Right atrium auricular region (tissue), 2 donors: ENCODE measurements at places on chromosomes 13 and 19. TPM values are rescaled to one million over a fixed set of nuclear protein-coding genes. Genes with fewer than 3 reads are reported as not detected.

GRCh38 chr13:20129076-20129475 is 31.8 kb downstream of the GJA3 start:
- DNase-seq, result no peak

DNA sequence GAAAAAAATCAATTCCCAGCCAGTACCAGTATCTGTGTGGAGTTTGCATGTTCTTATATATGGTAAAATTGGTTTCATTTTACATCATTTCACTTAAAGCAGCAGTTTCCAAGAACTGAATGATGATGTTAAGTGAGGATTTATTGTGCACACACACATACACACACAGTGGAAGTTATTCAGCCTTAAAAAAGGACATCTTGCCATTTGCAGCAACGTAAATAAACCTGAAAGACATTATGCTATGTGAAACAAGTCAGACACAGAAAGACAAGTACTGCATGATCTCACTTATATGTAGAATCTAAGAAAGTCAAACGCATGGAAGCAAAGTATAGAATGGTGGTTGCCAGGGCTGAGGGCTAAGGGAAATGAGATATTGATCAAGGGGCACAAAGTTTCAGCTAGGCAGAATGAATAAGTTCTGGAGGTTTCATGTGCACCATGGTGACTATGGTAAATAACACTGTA is 5.3 kb downstream of the SIGLECL1 start:
- no peak for DNase-seq

DNA sequence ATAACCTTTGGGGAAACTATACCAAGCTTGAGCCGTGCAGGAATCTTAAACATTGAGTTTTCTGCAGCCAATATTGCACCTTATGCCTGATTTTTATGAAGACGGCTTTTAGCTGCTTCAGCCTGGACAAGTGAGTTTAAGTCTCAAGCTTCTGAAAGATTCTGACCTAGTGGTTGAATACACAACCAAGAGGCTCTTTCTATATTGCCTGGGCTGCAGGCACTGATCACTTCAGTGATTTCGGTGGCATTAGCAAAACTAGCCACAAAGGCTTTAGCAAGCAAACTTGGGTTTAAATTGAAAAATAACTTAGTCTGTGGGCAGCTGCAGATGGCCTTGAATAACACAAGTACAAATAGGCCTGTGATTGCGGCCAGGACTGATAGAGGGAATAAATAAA is 29.3 kb upstream of the RFXAP start:
- DNase-seq, result no peak

GRCh38 chr19:17562097-17562496 is 6.6 kb downstream of the COLGALT1 start:
- DNase-seq, result no peak

DNA sequence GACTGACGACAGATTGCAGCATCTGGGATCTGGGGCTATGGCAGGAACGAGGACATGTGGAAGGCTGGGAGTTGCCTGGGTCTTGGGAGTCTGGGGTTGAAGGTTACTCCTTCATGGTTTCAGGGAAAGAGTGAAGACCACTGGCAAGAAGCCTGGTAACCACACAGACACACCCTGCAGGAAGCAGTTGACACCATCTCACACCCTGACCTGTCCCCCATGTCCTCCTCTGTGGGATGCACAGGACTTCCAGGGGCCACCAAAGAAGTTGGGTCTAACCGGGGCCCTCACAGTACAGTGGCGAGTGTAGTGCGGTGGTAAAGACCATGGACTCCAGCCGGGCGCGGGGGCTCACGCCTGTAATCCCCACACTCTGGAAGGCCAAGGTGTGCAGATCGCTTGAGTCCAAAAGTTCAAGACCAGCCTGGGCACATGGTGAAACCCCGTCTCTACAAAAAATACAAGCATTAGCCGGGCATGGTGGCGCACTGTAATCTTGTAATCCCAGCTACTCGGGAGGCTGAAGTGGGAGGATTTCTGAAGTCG is 10.6 kb upstream of the FFAR2 start:
- no peak for DNase-seq

- no peak for DNase-seq
These were observed 18.1 kb downstream of the GADD45B start for GRCh38 chr19:2494084-2494446.

DNA sequence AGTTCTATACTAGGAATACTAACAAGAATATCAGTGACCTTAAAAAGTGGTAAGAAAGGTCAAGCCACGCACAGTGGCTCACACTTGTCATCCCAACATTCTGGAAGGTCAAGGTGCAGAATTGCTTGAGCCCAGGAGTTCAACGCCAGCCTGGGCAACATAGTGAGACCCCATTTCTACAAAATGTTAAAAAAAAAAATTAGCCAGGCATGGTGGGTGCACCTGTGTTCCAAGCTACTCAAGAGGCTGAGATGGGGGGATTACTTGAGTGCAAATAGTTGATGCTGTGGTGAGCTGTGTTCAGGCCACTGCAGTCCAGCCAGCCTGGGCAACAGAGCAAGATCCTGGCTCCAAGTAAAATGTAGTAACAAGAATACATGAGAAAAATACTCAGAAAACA is 61.8 kb downstream of the PCDH9 start:
- no peak for DNase-seq

DNA sequence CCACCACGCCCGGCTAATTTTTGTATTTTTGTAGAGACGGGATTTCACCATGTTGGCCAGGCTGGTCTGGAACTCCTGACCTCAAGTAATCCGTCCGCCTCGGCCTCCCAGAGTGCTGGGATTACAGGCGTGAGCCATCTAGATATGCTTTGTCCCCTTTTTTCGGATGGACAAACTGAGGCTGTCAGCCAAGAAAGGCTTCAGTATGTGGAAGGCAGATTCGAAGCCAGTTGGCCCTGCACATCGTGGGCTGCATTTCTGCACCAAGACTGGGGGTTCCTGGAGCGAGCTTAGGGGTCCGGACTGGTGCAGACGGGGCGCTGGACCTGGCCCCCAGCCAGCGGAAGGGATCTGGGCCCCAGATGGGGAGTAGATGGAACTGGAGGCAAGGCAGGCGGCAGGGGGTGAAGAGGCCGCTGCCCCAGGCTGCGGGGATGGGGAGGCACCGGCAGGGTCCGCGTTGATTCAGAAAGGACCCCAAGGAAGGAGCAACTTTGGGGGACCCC is 9.7 kb upstream of the JUND start:
- no peak for DNase-seq

DNA sequence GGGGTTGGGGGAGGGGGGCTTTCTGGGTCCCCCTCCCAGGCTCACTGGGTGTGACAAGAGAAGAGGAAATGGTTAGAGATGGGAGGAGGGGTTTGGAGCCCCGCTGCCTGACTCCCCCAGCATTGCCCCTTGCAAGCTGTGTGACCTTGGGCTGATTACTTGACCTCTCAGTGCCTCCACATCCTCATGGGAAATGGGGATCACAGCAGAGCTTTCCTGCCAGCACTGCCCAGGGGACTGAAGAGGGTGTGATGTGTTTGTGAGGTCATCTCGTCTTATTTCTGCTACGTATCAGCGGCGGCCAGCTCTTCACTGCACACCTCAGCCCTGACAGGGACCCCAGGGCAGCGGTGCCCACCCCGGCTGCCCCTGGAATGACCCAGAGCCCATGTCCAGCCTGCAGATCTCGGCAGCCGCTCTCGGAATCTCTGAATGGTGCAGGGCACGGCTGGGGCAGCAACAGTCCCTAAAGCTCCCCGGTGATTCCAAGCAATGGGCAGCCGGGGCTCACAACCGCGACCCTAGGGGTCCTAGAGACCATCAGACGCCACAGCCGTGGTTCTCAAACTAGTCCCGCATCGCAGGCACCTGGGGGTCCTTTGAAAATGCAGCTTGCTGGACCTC is 8.4 kb downstream of the PNMA8B start:
- DNase-seq, result no peak

DNA sequence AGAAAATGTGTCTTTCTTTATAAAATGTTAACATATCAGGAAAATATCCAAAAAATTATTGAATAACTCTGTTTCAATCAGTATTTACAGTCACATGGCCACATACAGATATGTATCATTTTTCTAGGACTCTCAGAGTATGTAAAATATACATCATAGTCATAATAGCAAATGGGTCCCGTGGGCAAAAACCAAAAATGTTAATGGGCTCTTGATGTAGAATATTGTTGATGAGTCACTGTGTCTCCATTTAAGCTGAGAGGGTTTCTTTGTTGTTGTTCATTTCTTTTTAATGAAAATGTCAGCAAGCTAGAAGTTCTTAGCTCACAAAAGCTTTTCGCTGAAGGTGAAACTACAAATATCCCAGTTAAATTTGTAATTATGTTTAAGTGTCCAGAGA is 1713.1 kb upstream of the PCDH20 start:
- DNase-seq, result no peak

DNA sequence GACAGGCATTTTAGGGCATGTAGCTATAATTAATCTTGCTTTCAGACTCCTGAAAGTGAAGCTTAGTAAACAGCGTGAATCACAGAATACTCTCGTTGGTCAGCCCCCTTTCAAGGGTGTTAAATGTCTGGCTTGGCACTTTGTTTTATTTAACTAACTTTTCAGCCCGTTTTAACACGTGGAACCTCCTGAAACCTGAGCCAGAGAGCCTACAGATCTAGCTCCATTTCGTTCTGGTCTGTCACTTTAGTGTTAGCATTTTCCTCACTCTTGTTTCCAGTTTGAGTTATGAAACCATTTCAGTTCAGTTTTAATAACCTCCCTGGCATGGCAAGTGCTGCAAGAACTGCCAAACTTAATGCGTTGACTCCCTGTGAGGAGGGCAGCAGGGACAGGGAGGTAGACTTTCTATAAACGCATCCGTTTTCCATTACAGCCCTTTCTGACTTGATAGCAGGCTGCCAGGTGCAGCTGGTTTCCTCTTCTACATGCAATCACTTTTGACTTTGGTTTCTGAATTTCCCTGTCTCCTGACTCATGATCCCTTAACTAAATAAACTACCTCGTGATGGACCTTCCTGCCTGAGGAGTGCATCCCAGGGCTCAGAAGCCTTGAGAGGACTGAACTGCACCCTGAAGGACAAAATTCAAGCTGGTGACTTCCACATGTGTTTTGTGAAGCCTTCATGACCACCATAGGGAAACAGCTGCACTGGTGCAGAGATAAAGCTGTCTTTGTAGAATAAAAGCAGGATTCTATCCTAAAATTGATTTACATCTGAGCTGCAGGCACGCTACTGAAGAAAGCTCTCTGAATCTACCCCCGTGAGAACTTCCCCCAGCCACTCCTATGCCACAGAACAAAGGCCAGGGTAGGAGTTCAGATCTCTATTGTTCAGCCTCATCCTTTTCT is 192.6 kb downstream of the DLEU7 start:
- no peak for DNase-seq

DNA sequence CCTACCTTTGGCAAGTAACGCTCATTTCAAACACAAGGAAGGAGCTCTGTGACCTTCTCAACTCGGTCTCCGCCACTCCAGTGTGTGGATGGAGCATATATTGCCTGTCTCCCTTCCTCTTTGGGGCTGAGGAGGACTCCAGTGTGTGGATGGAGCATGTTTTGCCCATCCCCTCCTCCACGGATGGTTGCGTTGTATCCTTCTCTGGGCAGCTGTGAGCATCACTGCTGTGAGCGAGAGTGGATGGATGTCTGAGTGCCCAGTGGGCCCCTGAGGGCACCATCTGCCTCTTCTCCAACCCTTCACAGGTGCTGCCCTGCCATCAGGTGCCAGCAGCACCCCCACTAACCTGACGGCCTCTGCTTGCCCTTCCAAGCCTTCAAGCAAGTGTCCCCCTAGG is 186.2 kb downstream of the TEX29 start:
- no peak for DNase-seq

GRCh38 chr13:113803409-113804016 is 44.5 kb downstream of the TMEM255B start:
- DNase-seq, result no peak

DNA sequence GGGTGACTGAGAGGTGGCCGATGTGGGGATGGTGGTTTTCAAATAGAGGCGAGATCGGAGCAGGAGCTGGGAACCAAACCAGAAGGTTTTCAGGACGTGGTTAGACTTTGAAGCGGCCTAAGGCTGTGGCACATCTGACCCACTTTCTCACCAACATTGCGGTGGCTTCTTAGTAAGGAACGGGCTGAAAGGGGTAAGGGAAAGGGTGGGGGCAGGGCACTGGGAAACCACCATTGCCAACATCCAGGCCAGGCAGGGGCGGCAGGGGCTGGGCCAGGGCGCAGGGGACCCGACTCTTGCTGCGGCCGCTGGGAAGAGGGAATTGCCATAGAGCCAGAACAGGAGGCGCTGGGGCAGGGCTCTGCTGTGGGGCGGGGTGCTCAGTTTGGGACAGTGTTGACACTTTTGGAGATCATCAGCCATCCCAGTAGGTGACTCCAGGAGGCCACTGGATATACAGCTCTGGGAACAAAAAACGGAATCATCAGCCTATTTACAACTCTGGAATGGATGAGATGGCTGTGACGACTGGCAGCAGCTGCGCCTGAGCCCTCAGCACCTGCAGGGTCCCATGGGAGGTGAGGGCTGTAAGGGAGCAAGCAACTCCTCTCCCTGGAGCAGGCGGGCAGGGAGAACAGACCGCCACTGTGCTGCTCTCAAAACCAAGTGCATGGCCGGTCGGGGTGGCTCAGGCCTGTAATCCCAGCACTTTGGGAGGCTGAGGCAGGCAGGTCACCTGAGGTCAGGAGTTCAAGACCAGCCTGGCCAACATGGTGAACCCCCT is 52.2 kb downstream of the IRS2 start:
- DNase-seq, result no peak

- no peak for DNase-seq
These were observed 157.5 kb downstream of the RGCC start for GRCh38 chr13:41614671-41615527.

DNA sequence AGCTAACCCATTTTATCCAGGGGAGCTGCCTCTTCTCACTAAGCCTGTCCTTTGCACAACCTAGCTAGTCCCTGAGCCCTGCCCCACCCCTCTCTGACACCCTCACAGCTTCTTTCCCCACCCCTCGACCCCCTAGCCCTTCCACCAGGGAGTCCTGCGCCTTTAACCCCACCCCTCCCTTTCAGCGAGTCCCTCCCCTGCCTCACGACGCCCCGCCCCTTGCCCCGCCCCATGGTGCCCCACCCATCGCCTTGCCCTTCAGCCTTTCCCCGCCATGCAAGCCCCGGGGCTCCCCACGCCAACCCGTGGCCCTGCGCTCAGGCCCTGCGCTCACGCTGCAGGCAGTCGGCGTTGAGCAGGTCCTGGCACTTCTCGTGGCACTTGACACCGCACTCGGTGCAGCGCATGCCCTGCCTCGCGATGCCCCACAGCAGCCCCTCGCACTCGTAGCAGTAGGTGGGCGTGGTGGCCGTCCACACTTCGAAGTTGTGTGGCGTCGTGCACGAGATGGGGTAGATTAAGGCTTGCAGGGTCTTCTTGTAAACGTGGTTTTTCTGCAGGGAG is 40.0 kb downstream of the UNC13A start:
- no peak for DNase-seq

Gene TMIGD2
- total RNA-seq, result 0.28 TPM

Gene NKPD1
- 0.22 TPM for total RNA-seq

Gene LRRC25
- 6.8 TPM for total RNA-seq

Gene FAM216B
- 22.0 TPM for total RNA-seq

Gene CPAMD8
- total RNA-seq, result 5.5 TPM

Gene ADGRE2
- total RNA-seq, result 1.1 TPM

Gene ZNF473
- total RNA-seq, result 2.3 TPM
